ENCODE measurements at places on chromosomes 1 and 21.

DNA sequence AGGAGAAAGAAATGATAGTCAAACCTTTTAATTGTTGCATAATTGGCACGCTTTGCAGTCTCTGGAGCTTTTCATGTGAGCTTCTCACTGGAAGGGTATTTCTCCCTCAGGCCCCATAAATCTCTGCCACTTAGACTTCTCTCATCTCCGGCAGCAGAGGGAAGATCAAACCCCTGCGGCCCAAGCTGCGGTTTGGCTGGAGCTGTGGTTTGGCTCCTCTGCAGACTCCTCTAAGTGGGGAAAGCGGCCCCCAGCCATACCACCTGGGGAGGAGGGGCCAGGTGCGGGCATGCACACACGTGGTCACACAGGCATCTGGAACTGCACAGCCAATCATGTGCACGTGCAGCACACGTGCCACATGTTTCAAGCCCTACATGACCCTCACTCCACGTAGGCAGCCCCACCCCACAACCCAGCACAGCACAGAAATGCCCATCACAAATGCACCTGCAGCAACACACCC lies 58.3 kb downstream of the UBE2T start:
- peak; percentile 36 for DNase-seq

GRCh38 chr1:9724706-9725476 lies 73.4 kb downstream of the PIK3CD start:
- DNase-seq, result peak; percentile 20

DNA sequence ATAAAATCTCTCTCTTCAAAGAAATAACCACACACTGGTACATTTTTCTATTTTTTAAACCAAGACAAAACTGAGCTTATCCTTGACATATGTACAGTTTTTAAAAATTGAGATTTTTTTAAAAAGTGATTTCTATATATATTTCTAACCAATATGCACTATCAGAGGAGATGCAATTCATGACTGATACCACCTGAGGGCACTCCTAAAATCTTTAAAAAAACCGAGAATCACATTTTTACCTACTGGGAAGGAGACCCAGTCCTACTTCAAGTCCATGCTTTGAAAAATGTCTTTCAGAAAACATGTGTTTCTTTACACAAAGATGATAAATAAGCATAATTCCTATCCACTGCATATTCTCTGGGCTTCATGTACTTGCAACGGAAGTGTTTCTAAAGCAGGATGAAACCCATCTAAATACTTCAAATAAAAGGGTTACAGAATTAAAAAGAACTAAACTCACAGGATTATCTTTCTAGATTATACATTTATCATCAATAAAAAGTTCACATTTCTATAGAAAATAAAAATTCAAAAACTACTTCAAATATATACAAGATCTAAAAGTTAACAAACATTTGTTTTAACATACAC lies 98.6 kb downstream of the ENAH start:
- DNase-seq, result no peak

DNA sequence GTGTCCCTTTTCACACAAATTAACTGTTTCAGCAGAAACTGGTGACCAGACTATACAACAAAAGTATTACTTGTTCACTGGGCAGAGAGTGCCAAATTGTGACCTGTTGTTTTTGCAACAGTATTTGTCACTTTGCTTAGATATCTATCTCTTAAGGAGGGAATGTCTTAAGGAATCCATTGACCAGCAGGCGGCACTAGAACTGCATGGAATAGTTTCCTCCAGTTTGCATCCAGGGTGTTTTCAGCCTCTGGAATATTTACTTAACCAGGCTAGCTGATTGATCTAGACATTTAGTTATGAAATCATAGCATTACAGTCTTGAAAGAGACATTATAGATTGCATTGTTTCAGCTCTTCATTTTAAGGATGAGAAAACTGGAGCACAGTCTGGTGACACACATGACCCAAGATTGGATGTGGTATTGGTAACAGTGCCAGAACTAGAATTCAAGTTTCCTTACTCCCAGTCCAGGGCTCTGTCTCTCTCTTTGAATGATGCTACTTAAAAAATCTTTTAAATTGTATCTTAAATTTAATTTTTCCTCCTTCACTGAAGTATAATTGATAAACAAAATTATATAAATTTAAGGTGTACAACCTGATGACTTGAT lies 16.9 kb downstream of the RPTN start:
- DNase-seq, result no peak

GRCh38 chr1:169623132-169623926 lies 6.6 kb downstream of the SELP start:
- no peak for DNase-seq

DNA sequence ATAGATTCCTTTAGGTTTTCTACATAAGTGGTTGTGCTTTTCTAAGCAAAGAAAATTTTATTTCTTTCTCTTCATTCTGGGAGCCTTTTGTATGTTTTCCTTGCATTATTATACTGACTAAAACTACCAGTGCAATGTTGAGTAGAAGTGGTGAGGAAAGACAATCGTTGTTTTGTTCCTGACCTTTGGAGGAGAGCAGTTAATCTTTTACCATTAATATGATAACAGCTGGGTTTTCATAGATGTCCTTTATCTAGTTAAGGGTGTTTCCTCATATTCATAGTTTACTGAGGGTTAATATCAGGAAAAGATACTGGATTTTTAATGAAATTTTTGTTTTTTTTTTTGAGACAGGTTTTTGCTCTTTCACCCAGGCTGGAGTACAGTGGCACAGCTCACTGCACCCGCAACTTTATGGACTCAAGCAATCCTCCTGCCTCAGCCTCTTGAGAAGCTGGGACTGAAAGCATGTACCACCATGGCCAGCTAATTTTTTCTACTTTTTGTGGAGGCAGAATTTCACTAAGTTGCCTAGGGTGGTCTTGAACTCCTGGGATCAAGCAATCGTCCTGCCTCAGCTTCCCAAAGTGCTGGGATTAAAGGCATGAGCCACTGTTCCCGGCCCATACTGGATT lies 9.0 kb upstream of the KCTD3 start:
- DNase-seq, result no peak

GRCh38 chr1:40773748-40774265 lies 9.8 kb upstream of the KCNQ4 start:
- DNase-seq, result no peak

GRCh38 chr1:221778535-221779142 lies 36.8 kb upstream of the DUSP10 start:
- DNase-seq, result no peak

GRCh38 chr1:174789399-174789798 lies 210.3 kb upstream of the CACYBP start:
- no peak for DNase-seq

DNA sequence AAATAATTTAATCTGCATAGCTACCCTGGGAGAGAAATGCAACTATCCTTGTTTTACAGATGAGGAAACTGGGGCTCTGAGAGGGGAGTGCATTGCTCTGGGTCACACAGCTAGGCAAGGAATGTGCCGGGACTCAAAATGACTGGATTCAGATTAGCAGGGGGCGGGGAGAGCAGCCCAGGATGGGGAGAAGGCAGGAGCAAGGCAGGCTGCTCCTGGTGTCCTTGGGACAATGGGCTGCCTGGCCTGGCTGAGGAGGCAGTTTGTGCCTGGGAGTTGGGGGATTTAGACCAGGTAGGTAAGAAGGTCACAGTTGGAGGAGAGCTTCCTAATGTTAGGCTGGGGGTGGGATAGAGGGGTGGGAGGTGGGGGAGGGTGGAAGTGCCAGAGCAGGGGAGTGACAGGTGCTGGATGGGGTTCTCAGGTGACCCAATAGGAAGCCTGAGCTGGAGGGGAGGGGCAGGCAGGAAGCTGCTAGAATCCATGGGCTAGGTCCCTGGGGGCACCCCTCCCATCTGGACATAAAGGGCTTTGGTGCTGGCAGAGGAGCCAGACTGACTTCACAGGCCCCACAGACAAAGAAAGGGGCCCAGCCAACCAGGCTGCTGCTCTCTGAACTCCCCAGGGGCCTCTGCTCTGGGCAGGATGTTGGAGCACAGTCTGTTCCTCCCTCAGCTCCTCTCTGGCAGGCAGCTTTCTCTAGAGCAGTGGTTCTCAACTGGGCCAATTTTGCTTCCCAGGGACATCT lies 29.0 kb downstream of the TRIM62 start:
- DNase-seq, result no peak

DNA sequence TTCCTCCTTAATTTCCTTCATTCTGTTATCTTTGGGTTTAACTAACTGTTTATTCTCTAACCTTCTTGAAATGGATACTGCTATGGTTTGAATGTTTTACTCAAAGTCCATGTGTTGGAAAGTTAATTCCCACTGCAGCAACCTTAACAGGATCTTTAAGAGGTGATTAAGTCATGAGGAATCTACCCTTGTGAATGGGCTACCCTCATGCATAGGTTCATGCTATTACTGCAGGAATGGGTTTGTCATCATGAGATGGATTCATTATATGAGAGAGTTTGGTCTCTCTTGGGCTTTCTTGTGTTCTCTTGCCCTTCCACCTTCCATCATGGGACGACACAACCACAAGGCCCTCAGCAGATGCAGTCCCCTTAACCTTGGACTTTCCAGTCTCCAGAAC lies 516.9 kb downstream of the ADGRL2 start:
- DNase-seq, result no peak

DNA sequence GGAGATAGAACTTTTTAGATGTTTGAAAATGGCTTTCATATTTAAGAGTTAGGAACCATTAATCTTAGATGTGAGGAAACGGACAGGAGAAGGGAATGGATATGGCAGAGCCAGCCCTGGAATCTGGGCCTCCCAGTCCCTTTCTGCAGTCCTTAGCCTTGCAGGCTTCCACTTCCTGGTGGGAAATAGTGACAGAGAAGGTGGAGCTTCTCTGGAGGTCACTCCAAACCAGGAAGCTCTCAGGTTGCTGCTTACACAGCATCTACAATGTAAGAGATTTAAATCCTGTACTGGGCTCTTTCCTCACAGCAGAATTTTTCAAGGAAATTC lies 2.5 kb downstream of the S100A11 start:
- no peak for DNase-seq

DNA sequence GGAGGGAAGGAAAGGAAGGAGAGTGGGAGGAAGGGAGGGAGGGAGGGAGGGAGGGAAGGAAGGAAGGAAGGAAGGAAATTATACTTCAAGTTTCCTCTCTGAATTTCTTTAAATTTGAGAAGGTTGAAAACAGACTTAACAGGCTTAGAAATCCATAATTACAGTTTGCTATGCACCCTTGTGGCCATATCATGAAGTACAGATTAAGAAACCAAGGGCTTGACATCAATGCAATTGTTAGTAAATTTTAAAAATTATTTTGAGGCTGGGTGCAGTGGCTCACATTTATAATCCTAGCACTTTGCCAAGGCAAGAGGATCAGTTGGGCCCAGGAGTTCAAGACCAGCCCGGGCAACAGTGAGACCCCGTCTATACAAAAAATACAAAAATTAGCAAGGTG lies 14.4 kb downstream of the ANP32E start:
- no peak for DNase-seq

- DNase-seq, result no peak
Measured at GRCh38 chr1:209601809-209602657, 18.5 kb downstream of the CAMK1G start.

DNA sequence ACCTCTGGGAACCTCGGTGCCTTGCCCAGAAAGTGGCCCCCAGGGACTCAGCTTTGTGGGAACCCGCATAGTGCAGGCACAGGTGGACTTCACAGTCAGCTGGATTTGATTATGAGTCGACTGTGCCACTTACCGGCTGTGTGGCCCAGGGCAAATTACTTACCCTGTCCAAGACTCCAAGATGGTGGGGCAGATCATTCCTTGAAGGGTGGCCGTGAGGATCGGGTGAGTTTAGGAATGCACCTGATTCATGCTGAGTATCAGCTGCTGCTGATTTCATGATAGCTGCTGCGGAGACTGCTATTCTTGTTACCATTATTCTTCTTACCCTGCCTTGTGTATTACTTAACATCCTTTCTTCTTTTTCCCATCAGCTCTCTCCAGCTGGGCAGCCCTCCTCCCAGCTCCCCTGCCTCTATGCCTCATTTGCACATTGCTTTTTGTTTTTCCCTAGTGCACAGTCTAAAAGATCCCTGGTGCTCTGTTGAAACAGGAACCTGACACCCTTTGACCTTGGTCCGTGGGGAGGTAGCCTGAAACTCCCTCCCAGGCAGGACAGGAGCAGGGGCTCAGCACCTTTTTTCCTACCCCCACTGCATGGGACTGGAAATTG lies 40.5 kb upstream of the FHAD1 start:
- peak; percentile 18 for DNase-seq

DNA sequence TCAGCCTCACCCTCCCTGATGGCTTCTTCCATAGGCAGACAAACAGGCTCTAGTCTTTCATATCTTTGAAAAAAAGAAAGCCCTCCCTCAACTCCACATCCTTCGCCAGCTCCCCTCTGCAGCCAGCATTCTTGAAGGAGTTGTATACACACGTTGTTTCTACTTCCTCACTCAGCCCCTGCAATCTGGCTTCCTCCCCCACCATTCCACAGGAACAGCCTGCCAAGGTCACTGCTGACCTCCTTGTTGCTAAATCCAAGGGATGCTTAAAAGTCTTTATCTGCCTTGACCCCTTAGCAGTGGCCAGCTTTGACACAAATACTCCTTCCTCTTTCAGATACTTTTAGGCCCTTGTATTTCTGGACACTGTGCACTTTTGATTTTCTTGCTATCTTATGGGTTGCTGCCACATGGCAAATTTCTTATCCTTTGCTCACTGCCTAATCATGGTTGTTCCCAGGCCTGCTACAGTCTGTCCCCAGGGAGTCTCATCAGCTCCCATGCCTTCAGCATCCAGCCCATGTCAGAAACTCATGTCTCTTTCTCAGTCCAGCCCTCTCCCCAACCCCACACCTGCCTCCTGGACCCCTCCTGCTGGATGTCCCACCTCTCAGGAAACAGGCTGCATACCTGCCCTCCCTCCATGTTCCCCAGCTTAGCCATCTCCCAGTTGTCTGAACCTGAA lies 8.3 kb downstream of the FAM229A start:
- peak; percentile 66 for DNase-seq

DNA sequence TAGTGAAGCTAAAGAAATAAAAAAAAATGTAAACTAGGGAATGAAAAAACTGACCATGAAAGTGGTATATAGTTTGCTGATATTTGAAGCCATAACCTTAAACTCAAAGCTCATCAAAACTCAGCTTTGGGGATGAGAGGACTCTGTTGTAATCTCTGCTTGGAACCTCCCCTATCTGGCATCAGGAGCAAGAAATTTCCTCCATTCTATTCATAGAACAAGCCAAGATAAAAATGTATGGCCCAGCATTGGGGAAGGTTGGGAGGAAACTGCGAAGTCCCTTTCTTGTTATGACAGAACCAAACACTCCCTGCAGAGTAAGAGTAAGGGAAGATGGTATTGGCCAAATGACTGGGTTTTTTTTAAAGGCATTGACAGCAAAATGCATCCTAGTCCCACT lies 35.6 kb downstream of the MCOLN2 start:
- DNase-seq, result no peak

DNA sequence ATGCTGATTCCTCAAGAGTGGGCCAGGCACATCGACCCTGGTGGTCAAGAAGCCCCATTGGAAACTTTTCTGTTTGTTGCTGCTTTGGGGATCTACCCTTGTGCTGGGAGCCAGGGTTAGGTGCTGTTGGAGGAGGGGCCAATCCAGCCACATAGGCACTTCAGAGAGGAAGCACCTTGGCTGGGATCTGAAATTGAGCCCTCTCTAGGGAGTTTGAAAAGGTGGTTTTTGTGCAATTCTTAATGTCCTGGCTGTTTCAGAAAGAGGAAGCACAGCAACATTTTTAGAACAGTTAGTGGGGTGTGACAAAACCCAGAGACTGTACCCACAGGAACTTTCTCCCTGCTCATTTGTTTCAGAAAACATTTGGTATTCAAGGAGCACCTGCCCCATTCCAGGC lies 17.2 kb upstream of the BEND5 start:
- no peak for DNase-seq

- no peak for DNase-seq
Measured at GRCh38 chr1:226195144-226195543, 8.6 kb upstream of the ACBD3 start.

All from AG04450 (cell line).